ENCODE measurements at places on chromosomes 3 and 15.

DNA sequence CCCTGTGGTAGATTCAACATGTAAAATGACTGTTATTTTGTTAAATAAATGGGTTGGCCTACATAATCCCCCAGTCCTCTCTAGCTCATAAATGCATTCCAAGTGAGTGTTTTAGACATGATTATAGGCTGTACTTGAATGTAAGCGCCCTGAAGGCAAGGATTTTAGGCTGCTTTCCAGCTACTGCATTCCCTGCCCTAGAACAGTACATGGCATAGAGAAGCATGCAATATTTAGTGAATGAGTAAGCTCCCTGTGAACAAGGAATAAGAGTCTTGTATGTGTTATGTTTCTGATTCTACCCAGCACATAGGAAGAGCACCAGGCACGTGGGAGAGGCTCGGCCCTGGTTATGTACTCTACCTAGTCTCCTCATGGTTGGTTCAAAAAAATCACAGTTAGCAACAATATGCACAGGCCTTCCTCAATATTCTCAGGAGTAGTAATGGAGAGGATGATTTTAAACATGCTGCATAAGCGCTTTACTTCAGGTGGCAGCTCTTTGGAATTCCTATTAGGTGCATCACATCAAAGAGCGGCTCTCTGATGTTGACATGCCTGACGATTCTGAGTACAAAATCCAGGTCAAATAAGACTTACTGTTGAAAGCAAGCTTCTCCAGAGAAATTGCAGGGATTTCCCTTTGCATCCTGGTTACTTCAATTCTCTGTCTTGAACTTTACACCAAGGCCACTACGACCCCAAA lies 456.6 kb downstream of the MAGI1 start:
- no peak for DNase-seq

DNA sequence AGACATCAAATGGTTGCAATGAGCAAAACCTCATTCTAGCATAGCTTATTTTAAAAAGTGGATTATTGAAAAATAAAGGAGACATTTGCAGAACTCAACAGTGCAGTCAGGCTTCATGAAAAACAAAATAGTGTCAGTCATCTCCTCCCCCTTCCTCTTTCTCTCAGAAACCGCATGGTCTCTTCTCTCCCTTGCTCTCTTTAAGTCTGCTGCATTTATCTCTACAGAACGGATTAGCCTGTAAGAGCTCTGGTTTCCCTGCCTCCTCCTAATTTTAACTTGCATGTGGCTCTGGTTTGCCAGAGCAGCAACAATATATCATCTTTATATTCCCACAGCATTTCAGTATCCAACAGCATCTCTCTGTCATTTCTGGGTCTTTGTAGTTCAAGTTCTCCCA lies 609.0 kb downstream of the MECOM start:
- DNase-seq: no peak

- DNase-seq: no peak
These were observed 149.2 kb upstream of the MITF start for GRCh38 chr3:69590111-69590510.

DNA sequence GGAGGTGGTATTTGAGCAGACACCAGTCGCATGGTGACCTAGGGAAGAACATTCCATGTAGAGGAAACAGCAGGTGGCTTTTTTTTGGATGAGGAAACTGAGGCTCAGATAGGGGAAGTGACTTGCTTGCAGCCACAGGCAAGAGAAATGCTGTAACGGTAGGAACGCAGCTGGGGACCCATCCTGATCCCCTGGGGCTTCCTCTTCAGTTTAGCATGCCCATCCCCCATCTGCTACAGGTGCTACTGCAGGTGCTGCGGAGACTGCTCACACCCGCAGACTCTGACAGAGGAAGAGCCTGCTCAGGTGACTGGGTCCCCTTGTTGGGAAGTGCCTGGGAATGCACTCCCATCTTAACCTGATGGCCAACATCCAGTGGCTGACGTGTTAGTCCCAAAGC lies 55.4 kb upstream of the SEC13 start:
- no peak for DNase-seq

DNA sequence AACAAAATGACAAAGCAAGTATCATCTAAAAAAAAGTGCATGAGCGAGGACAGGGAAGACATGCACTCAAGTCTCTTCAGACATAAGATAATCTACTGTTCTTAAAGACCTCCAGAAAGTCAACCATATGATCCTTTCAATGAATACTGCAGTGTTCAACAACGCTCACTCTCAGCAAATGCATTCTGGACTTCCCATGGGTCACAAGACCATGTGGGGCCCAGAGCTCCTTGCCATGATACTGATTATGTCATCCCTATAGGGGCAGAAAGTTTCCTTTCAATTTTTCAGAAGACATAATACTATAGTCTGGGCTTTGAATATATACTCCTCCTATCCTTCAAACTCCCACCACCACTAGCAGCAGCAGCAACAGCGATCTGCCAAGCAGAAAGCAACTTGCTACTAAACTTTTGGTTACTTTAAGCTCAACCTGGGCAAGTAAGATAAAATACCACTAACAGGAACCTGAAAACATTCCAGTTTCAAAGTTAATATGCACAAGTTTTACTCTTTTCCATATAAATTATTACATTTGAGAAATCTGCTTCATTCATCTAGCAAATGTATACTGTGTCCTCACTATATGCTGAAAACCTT lies 143.5 kb downstream of the ADAM10 start:
- no peak for DNase-seq
